ENCODE measurements at places on chromosomes 1 and 21.

GRCh38 chr1:245279346-245279745 lies 124.6 kb downstream of the KIF26B start:
- no peak for DNase-seq

- DNase-seq = no peak
Observed at GRCh38 chr1:184909019-184909418, 65.3 kb downstream of the NIBAN1 start.

- DNase-seq = no peak
Observed at GRCh38 chr1:165793951-165794350, 25.3 kb upstream of the TMCO1 start.

- DNase-seq = no peak
Observed at GRCh38 chr1:165355977-165356811, at the start of gene LMX1A. TSS of gene LMX1A (minus strand) at chr1:165356715. CDS start at chr1:165355559, 1,156 bp downstream.

DNA sequence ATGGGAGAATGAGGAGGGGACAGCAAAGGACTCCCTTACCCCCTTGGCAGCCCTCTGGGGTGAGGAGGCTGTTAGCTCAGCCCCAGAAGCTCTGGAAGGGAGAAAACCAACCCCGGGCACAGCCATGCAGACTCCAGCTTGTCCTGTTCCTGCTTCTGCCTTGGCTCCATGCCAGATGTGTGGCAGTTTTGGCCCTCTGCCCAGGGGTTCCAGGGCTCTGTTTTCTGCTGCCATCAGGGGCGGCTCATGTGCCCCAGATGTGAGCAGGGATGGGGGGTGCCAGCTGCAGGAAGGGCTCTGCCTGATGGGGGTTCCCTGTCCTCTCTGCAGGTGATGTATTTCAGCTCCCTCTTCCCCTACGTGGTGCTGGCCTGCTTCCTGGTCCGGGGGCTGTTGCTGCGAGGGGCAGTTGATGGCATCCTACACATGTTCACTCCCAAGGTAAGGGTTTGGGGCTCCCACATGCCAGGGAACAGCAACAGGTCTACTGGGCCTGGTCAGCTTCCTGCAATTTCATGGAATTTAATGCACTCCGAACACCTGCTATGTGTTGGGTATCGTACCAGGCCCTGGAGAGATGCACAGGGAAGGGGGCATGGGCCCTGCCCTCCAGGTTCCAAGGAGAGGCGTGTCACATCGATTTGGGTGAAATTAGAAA lies 26.1 kb downstream of the SLC6A17 start:
- DNase-seq = no peak

GRCh38 chr1:70843452-70843851 lies 204.2 kb downstream of the PTGER3 start:
- no peak for DNase-seq

- no peak for DNase-seq
Observed at GRCh38 chr1:115296981-115297380, 41.1 kb downstream of the NGF start.

DNA sequence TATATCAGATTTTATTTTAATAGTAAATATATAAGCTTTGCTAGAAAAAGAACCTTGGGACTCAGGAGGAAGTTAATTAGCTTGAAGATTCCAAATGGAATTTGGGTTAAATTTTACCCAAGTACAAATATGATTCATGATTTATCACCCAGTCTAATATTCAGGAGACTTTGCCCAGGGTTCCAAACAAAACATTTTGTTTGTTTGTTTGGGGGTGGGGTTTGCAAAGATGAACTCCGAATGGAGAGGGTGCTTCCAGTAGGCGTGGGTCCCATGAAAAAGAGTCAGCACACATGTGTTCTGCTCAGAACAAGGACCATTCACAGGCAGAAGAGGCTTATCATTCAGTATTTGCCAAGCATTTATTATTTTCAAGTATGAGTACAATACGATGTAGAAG lies 23.5 kb downstream of the KCNT2 start:
- DNase-seq = no peak

- no peak for DNase-seq
Observed at GRCh38 chr1:226064816-226065248, 2.3 kb downstream of the H3-3A start.

GRCh38 chr1:145947551-145947950 lies 10.3 kb downstream of the LIX1L start:
- no peak for DNase-seq

- DNase-seq = peak; percentile 80
Observed at GRCh38 chr1:111755331-111756123, at the start of gene DDX20. TSS of gene DDX20 (plus strand) at chr1:111755901. CDS start at chr1:111755925, 24 bp downstream.

- no peak for DNase-seq
Observed at GRCh38 chr21:43877936-43878575, 13.0 kb downstream of the AGPAT3 start.

- DNase-seq = no peak
Observed at GRCh38 chr1:29830916-29831315, 594.6 kb downstream of the PTPRU start.

DNA sequence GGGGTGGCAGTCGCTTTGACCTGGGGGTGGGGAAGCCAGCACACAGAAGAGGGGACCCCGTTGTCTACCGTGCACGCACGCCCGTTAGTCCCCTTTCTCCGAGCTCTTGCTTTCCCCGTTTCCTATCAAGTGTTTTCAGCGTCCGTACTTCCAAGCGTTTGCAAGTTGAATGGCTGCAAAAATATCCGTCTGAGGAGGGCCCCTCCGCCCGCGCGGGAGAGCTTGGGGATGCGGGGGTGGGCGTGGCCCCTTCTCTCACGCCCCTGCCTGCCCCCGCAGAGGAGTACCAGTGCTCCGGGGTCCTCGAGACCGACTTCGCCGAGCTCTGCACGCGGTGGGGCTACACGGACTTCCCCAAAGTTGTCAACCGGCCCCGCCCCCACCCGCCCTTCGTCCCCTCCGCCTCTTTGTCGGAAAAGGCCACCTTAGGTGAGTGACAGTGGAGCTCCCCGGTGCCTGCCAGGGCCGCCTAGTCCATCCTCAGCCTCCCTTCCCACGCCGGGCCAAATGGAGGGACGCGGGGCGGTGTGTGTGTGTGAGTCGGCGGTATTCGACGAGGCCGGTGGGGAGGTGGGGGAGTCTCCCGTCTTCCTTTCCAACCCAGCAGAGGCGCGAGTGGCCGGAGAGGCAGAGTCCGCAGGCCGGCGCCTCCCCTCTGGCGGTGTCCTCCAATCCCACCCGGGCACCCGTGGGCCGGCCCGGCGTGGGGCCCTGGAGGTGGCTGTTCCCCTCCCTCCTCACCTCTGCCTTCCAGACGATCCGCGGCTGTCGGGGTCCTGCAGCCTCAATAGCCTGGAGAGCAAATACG lies 3.4 kb downstream of the LRRC71 start:
- no peak for DNase-seq

DNA sequence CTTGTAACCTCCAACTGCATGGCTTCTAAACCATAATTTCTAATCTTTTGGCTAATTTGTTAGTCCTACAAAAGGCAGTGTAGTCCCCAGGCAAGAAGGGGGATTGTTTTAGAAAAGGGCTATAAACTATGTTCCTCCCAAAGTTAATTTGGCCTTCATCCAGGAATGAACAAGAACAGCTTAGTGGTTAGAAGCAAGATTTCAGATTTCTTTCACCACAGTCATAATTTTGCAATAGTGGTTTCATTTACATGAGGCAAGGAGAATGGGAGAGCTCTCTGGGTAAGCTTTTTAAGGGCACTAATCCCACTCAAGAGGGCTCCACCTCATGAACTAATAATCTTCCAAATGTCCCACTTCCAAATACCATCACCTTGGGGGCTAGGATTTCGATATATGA lies 1353.9 kb downstream of the NCAM2 start:
- DNase-seq = no peak

GRCh38 chr1:117834416-117834815 lies 95.0 kb downstream of the GDAP2 start:
- DNase-seq = no peak

DNA sequence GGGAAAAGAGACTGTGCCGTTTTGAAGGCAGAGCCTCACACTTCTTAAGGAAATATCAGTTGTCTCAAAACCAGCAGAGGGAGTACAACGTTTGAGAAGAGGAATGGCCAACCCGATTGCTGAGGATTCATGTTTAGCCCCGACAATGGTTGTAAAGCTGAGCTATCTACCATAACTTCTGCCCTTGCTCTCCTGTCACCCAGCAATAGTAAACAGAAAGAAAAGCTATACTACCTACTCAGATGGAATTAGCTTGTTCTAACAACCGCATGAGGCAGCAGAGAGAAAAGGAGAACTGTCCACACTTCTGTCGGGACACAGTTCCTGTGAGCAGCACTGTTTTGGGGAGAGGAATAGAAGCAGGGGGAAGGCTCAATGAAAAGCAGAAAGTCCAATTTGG lies 91.2 kb downstream of the SLC45A1 start:
- no peak for DNase-seq

- no peak for DNase-seq
Observed at GRCh38 chr1:183417772-183418491, at the start of gene NMNAT2. TSS of gene NMNAT2 (minus strand) at chr1:183418380. CDS start at chr1:183418267, 113 bp downstream.

GRCh38 chr1:162954824-162955223 lies 93.8 kb upstream of the CCDC190 start:
- DNase-seq = no peak

DNA sequence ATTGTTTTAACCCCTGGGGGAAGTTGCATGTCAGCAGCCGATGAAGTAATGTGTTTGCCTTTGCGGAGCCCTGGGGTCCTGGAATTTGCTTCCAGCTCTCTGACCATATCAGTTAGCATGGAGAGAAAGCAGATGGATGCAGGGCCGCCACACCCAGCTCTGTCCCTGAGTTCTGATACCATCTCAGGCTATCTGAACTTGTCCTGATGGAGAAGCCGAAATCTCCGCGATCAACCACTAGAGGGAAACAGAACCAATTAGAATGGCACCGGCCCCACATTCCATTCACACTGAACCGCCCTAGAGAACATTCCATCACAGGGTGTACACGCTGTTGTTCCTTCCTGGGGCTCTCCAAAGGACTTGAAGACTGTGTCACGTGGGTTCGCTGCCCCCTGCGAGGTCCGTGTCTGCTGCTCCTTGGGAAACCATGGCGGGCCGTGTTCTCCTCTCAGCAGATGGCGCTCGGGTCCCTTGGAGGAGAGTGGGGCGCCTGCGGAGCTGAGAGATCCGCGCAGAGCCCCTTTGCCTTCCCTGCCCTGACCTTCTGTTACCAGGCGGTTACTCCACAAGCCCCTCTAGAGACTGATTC lies 75.4 kb downstream of the ABCA4 start:
- peak; percentile 49 for DNase-seq

- DNase-seq = no peak
Observed at GRCh38 chr1:55153031-55153430, 62.1 kb downstream of the USP24 start.

DNA sequence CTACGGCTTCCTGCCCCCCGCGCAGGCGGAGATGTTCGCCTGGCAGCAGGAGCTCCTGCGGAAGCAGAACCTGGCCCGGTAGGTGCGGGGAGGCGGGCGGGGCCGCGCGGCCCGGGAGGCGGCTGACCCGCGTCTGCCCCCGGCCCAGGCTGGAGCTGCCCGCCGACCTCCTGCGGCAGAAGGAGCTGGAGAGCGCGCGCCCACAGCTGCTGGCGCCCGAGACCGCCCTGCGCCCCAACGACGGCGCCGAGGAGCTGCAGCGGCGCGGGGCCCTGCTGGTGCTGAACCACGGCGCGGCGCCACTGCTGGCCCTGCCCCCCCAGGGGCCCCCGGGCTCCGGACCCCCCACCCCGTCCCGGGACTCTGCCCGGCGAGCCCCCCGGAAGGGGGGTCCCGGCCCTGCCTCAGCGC lies 16.6 kb downstream of the NOC2L start:
- DNase-seq = no peak

- DNase-seq = no peak
Observed at GRCh38 chr1:1033731-1034438, 14.0 kb downstream of the AGRN start.

DNA sequence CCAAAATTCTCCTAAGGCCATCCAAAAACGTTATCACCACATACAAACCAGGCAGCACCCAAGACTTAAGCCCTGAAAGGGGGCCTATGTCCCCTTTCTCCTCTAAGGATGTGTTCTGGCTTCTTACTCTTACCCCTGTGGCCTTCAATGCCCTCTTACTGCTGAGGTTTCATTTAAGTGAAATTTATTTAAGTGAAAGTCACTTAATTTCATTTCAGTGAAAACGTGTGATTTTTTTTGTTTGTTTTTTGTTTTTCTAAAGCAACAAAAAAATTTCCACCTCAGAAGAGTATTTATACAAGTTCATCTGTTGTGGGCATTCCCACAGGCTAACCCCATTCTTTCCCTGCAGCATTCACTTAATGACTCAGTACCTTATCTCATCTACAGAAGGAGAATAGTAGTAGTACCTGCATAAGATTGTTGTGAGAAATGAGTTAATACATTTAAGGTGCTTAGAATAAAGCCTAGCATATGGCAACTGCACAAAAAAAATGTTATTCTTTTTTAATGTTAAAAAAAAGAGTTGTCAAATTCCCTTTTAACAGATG lies 220.6 kb downstream of the CHRM3 start:
- DNase-seq = no peak

GRCh38 chr1:156813750-156814570 lies 2.7 kb downstream of the SH2D2A start:
- DNase-seq = no peak

GRCh38 chr21:41641510-41641815 lies 125.4 kb downstream of the RIPK4 start:
- DNase-seq = no peak

GRCh38 chr1:221448585-221449175 lies 293.2 kb downstream of the DUSP10 start:
- DNase-seq = no peak

DNA sequence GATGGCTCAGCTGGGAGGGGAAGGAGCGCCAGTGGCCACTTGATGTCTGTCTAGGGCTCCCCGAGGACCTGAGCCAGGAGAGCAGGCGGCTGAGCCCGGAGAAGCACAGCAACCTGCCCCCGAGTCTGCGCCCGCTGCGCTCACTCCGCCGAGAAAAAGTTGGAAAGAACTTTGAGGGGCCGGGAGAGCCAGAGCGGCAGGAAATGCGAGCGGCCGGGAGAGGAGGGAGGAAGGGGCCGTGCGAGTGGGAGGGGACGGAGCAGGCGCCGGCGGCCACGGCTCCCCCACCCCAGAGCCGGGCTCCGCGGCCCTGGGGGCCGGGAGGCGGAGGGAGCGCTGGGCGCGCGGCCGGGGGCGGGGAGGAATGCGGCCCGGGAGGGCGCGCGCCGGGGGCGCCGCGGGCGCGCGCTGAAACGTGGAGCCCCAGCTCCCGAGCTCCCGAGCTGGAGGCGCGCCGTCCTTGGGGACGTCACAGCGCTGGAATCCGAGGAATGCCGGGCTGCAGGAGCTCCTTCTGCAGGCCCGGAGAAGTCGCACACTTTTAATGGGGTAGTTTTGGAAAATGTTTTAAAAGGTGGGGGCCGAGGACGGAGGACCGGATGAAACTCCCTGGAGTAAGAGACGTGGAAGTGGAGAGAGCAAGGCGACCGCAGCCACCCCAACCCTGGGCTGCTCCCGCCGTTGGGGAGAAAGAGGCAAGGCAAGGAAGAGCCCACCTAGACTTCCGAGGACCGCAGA lies at the start of gene PTPN14:
Gene PTPN14 (minus strand): TSS at position 167 of the 738 bp plus-strand sequence. CDS start 86,799 bp downstream, outside the sequence.
- DNase-seq = peak; percentile 32

GRCh38 chr1:246081856-246082668 lies 425.0 kb downstream of the SMYD3 start:
- DNase-seq = no peak

DNA sequence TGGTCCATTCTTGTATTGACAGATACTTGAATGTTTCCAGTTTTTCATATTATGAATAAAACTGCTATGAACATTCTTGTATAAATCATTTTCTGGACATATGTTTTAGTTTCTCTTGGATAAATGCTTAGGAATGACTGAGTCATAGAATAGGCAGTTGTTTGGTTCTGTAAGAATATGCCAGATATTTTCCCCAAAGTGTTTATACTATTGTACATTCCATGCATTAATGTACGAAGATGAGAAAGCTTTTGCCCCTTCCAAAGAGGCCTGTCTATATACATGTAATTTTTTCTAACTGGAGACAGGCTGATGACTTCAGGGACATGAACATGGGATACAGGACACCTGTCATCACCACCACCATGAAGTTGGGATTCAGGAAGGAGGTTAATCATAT lies 11.3 kb downstream of the NBPF3 start:
- DNase-seq = no peak

All from omental fat pad (tissue), 4 donors.